ENCODE measurements at places on chromosomes 1 and 21.
A peak's percentile ranks its signal among the peaks of the same experiment; 100 is the strongest.

GRCh38 chr1:153420306-153420705 is 4.0 kb downstream of the S100A7A start:
- DNase-seq, result no peak

DNA sequence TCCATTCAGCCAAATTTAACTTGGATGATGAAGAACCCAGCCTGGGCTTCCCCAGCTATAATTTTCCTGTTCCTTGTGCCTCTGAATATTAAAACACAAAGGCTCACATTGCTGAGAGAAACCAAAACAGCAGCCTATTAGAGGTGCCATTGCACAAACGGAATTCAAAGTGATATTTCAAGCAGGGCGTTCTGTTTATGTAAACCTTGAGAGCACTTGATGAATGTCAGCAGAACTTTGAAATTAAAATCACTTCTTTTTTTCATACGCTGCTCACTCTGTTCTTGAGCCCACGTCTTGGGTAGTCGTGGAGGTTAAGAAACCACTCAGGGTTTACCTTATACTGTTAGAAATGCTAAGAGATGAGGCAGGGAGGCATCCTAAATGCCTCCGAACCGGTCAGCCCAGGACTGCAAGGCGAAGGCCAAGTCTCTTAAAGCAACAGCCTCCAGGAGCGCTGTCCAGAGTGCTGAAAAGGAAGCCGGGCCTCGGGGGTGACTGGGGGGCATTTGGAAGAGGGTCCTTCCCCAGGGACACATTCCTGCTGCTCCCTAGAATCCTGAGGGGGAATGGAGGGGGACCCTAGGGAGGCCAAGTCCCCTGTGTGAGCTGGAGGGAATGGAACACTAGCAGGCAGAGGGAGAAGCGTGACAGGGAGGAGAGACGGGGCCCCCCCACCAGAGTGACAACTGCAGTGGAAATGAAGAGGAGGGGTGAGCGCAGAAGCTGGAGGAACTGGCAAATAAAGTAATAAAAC is 154.8 kb upstream of the VAMP3 start:
- DNase-seq, result peak; percentile 46

DNA sequence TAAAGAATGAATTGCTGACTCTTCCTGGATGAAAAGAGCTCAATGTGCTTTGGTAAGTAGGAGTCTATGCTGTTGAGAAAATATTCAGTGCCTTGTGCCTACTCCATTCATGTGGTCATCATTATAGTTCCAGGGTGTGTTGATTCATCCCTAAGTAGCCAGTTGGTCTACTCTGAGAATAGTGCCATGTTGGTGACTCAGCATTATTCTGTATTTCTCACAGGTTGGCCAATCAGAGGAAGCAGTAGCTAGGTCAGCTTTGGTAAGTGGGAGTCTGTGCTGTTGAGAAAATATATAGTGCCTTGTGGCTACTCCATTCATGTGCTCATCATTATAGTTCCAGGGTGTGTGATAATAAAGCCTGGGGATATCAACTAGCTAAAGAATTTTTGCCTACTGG is 397.3 kb downstream of the AGBL4 start:
- no peak for DNase-seq

GRCh38 chr1:171743081-171743870 is 1.4 kb upstream of the VAMP4 start:
- DNase-seq, result peak; percentile 39

DNA sequence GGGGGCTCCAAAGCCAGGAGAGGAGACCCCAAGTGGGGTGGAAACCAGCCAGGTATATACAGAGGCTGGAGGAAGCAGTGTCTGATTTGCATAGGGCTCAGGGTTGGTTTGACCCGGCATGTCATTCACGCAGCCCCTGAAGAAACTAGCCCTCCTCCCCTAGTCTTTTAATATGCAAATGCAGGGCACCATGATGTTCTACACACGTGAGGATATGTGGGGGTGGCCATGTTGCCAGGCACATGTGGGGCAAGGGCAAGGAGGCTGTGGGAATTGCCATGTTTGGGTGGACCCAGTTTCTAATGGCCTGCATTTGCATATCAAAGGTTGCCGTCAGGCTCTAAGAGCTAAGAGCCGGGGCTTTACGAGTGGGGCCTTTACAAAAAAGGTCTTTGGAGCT is 12.0 kb upstream of the RHOU start:
- no peak for DNase-seq

Data from lung microvascular endothelial cell (primary cell).